ENCODE measurements at places on chromosomes 13 and 19.

DNA sequence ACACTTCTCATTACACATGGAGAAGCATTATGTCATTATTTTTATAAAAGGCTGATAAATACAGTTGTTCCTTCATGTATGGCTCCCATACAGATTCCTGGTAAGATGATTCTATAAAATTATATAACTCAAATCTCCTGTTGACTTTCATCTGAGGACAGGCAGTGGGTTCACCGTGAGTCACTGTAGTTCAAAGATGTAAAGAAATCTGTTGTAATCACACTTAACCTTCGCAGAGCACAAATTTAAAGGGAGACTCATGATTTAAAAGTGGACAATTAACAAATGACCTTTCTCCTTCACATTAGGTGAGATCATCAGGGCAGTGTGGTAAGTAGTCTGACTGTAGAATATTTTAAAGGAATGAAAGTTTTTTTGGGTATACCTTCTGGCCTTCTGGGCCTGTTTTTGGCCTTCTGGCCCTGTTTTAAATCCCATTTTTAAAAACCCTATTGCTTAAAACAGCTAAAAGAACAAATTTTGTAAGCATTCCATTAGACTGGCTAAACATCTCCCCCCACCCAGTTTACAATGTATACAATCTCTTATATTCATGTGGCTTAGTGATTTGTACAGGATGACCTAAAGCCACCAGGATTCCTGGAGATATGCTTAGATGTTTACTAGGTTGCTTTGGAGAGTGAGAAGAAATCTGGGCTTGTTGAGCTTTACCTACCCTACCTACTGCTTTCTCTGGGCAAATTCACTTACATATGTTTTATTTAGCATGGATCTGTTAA is 171.2 kb downstream of the ITGBL1 start:
- no peak for DNase-seq

GRCh38 chr19:31418692-31419430 is 69.6 kb upstream of the TSHZ3 start:
- DNase-seq, result no peak

DNA sequence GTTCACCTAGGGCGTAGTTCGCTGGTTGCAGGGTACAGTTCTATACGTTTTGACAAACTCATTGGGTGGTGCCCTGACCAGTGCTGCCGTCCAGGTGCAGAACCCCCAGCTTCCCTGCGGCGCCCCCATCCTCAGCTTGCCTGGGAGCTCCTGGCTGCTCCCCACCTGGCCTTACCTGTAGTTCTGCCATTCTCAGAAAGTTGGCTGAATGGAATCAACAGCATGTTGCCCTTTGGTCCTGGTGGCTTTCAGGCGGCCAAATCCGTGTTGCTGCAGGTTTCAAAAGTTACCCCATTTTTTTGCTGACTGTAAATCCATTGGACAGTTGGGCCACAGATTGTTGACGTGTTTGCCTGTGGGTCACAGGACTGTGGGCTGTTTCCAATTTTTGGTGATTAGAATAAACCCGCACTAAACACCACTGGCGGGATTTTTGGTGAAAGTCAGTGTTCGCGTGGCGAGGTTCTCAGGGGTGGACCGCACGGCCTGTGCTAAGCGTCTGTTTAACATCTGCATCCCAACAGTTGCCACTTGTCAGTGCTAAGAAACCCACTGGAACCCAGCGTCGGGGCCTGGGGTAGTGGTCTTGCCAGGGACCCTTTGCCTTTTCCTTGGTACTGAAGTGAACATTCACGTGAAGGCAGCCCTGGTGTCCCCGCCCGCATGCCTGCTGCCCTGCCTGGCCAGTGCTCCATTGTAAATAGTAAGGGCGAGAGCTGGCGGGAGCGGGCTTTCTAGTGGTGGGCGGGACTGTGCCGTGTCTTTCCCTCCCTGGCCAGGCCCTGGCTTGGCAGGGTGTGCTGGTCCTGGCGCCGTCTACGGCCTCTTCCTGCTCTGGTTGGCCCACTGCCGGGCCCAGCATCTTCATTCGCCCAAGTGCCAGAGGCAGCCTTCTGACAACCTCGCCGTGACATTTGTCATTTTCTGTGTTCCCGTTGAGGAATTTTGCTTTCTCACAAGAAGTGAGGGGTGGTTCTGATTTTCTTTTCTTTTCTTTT is 3.3 kb downstream of the DOT1L start:
- DNase-seq, result no peak

GRCh38 chr13:114148521-114148855 is 16.1 kb upstream of the RASA3 start:
- DNase-seq, result no peak

DNA sequence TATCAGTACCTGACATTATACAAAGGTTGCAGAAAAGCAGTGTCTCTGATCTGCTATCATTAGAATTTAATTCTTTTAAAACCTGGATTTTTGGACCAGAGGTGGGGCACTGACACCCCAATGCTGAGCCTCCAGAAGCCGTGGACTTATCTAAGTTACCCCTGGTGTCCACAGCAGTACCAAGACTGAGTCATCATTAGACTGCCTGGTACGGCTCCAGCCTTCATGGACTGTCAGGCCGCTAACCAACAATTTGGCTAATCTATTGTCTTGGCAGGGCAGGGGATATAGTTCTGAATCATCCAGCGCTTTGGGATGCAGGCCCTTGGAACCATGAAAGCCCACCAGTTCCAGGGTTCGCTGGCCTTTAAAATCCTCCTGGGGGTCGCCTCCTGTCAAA is 78.3 kb downstream of the TSHZ3 start:
- no peak for DNase-seq

DNA sequence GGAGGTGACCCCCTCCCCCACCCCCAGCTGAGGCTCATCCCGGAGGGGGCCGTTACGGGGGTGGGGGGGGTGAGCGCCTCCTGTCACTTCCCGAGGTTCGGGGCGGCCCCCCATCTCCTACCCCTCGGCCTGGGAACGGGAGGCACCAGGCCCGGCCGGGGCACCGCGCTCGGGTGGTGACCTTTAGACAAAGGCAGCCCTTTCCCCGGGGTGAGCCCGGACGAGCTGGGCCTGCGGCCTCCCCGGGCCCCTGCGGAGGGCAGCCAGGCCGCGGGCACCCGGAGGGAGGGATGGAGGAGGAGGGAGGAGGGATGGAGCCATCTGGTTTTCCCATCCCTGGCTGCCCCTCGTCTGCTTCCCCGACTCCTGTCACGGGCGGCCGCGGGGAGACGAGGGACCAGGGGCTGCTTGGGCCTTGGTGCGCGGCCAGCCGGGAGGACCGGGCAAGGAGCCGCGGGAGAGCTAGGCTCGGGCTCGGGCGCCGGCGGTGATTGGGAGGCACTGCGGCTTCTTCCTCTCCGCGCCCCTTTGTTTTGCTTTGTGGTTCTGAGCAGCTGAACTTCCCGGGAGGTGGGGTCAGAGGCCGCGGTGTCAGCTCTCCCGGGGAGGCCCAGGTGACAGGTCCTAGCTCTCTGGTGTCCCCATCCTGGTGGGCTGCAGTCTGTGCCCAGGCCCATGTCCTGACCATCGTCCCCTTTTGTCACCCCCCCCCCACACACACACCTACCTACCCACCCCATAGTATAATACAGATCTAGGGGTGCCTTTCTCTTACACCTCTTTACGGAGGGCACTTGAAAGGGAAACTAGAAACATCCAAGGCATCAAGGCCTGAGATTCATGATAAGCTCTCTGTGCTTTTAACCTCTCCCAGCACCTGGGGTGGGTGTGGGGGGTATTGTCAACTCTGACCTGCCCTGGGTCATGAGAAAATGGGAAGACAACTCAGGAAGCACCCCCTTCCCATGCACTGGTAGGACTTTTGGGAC is 1.3 kb downstream of the BICRA start:
- DNase-seq, result no peak

- DNase-seq, result no peak
Measured at GRCh38 chr13:50277906-50278305, 262.7 kb downstream of the KCNRG start.

DNA sequence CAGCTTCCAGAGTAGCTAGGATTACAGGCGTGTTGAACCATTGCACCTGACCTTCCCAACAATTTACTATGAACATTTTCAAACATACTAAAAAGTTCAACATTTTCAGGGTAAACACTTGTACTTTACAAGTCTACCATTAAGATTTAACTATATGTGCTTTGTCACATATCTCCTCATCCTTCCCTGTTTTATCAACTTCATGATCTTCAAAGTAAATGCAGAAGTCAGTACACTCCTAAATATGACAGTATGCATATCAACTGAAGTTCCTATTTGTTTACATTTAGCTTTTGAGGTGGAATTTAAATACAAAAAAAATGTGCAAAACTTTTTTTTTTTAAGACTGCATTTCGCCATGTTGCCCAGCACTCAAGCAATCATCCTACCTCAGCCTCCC is 18.5 kb downstream of the LNX2 start:
- DNase-seq, result no peak

GRCh38 chr13:112652512-112653070 is 37.2 kb upstream of the ATP11A start:
- no peak for DNase-seq

DNA sequence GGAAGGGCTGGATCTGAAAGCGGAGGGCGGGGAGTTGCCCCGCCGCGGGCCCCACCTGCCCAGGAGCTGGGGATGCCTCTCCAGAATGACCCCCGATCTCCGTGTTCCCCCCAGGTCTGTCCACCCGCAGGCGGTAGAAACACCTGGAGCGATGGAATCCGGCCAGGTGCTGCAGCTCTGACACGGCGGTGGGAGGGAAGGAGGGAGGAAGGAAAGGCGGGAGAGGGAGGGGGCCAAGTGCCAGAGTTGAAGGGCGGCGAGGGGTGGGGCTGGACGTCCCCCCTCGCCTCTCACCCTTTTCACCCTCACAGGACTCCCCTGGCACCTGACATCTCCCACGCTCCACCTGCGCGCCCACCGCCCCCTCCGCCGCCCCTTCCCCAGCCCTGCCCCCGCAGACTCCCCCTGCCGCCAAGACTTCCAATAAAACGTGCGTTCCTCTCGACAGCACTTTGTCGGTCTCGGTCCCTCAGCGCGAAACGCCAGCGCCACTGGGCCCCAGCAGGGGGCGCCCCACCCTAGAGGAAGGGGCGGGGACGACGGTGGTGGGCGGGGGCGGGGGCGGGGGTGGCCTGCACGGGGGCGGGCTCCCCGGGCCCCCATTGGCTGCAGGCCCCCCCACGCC is 337 bp upstream of the FXYD7 start:
- DNase-seq, result no peak

DNA sequence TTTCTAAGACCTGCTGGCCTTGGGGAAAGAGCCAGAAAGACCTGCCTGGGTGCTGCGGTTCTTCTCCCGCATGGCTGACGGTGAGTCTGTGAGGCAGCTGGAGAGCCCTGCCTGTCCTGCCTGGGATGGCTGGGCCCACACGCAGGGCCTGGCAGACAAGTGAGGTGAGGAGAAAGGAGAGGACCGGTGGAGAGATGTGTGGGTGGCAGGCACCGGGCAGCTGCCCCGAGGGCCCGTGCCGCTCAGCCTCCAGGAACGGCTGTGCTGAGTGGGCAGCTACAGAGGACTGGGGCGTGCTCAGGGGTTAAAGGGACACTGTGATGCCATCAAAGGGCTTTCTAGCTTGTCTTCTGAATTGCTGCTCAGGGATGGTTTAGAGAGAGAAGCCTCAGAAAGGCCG is 53.8 kb downstream of the MLLT1 start:
- no peak for DNase-seq

DNA sequence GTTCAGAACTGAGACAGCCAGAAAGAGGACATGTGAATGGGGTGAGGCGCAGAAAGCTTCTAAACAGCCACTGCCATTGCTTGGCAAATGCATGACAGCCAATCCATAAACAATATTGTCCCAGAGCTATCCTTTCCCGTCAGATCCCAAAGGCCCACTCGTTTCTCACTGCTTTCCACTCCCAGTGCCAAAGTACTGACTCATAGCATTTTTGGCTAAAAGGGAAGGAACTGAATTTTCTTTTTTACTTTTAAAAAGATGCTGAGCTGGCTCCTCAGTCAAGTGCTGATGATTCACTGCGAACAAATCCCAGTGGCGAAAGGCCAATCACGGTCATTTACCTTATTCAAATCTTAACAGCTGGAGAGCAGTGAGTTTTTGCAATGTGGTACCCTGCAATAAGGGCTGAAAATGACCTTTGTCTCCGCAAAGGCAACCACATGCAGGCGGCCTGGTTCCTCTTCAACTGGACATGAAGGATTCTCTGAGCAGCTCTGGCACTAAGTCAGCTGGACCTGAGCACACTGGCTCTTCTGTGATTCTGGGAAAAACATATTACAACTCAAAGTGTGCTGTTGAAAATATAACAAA is 151.7 kb downstream of the DCLK1 start:
- no peak for DNase-seq

GRCh38 chr13:110280985-110281688 is 25.8 kb downstream of the COL4A1 start:
- no peak for DNase-seq

GRCh38 chr13:95185311-95185710 is 115.9 kb downstream of the ABCC4 start:
- DNase-seq, result peak; percentile 13

GRCh38 chr13:50636007-50636704 is 207.3 kb downstream of the DLEU7 start:
- DNase-seq, result no peak

GRCh38 chr19:41088151-41088550 is at the start of gene CYP2A13:
CYP2A13 (plus strand) TSS chr19:41088451; CDS start chr19:41088472, 21 bp downstream.
- no peak for DNase-seq

DNA sequence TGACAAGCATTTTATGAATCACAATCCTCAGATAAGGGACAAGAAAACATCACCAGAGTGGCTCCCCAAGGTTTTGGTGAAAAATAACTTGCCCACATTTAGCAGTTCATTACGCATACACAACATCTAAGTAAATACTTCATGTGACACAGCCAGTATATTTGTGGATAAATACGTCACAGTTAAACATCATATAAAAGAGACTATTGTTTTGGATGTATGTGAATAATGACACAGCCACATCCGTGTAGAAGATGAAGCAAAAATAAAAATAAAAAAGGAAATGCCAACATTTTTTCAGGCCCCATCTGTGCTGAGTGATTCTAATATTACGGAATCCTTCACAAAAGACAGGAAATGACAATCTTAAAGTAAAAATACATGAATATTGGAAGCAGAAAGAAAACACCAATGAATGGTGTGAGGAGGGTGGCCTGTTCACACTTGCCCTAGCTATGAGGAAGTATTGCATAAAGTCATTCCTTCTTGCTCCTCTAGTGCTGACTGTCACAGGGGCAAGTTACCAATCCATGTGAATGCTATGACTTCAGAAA is 457.1 kb downstream of the KLF12 start:
- DNase-seq, result no peak

- DNase-seq, result no peak
Measured at GRCh38 chr13:110210604-110210985, 96.4 kb downstream of the COL4A1 start.

GRCh38 chr19:7873304-7874075 is 700 bp downstream of the PRR36 start:
- no peak for DNase-seq

- no peak for DNase-seq
Measured at GRCh38 chr19:41887711-41888382, 4.9 kb downstream of the ARHGEF1 start.

DNA sequence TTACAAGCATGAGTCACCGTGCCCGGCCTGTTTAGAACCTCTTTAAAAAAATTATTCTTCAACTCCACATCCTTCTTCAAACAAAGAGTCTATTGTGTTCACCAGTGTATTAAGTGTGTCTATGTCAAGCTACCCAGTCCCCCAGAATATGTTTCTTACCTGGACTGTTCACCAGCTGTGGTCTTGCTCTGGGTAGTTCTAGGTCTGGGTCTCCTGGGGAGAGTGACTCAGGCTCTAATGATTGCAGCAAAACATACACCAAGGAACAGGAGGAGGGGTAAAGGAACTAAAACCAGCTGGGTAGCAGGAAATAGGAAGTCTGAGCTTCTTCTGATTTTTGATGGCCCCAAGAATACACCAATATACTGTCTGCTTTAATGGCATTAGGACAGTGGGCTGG is at the start of gene FPR1:
FPR1 (minus strand) TSS at position 224 of the 400 bp plus-strand sequence. CDS start 4,884 bp downstream, outside the sequence.
- DNase-seq, result no peak

GRCh38 chr13:73520566-73521289 is 461.9 kb downstream of the KLF5 start:
- DNase-seq, result no peak
